H7 (cell line): ENCODE measurements at places on chromosomes 11 and 22. TPM values are rescaled to one million over a fixed set of nuclear protein-coding genes. Genes with fewer than 3 reads are reported as not detected.

DNA sequence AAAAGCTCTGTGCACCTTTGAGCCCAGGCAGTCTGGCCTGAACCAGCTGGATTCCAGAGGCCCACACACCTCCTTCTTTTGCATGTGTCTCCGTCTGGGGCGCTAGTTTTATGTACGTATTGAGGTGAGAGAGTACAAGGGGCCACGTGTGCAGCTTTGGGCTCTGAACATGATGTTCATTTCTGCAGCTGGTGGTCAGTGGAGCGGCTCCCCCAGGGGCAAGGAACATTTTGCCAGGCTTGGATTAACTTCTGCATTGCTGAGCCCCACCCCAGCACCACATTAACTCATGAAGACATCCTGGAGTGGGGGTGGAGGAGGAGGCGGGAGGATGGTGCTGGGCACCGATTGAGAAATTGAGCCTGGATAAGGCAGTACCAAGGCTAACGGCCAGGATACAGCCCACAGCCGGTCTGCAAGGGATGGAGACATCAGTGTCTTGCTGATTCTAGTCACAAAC, 13.8 kb downstream of the USP2 start:
- no peak for DNase-seq

DNA sequence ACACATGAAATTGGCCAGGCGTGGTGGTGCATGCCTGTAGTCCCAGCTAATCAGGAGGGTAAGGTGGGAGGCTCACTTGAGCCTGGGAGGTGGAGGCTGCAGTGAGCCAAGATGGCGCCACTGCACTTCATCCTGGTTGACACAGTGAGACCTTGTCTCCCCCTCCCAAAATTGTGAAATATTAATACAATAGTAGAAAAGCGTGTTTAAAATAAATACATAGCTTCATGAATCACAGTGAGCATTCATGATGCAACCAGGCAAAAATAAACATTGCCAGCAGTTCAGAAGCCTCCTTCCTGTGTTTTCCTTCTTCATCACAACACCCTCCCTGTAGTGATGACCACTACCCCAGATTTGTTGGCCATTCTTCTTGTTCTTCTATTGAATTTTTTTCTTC, 4.3 kb upstream of the TEAD1 start:
- DNase-seq, result no peak

DNA sequence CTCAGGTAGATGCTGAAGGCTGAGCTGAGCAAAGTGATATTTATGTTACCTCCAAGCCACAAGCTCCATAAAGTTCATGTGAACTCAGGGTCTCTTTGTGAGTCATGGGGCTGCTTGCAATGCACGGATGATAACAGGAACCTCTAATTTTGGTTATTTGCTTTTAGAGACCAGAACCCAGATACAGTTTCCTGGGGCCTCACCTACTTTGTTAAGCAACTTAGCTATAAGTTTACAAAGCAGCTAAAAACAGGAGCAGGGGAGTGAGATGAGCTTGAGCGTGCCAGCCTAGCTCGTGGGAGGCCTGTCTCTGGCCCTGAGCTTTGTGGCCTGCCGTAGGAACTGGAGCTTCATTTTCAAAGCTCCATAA, 29.2 kb downstream of the SREBF2 start:
- DNase-seq, result no peak

DNA sequence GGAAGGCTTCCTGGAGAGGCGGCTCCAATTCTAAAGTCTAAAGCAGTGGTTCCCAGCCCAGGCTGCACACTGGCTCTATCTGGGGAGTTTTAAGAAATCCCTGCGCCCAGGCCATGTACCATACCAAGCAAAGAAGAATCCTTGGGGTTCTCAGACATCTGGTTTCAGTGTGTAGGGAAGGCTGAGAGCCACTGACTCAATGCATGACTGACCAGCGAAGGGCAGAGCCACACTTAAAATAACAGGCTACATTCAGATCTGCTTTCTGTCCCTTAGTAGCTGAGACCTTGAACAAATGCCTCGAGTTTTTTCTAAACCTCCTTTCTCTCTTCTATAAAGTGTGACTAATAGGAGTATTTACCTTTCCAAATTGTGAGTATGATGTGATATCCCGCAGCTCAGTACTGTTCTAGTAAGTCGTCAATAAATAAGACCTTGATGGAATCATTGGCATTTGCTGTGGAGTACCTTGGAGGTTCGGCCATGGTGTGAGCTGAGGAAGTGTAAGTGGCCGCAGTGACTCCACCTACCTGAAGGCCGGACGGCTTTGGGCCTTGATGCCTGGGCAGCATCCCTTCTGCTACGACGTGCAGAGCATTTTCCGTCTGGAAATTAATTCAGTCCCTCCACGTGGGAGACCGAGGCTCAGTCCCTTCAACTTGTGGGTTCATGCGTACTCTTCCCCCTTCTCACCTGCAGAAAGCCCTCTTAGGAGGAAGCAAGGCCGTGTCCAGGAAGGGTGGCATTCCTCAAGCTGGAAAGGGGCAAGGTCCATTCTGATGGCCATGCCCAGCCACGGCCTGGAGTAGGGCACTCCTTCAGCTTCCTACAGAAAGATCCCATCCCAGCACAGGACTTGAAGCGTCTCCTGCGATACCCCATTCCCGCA, 25.1 kb downstream of the GLB1L2 start:
- no peak for DNase-seq

GRCh38 chr22:49590381-49590780, 237.3 kb downstream of the BRD1 start:
- peak; percentile 43 for DNase-seq

DNA sequence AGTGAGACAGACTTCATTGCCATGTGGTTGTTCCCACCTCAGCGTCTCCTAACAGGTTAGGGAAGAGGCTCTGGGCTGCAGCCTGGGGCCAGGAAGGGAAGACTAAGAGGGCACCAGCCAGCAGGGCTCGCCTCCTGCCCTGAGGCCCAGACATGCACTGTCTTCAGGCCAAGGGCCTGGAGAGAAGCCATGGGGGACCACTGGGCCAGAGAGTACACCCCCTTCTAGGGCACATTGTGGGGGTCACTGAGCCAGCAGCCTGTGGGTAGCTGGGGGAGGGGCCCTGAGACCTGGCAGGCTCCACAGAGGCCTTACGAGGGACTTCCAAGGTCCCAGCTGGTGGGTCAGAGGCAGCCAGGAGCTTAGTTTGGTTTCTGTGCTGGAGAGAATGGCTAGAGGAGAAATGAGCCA, 25.0 kb upstream of the MYRF start:
- DNase-seq, result no peak

FIBIN gene
- total RNA-seq, result 0.07 TPM in 2 replicates

GRCh38 chr22:47395481-47395880, 633.0 kb downstream of the TBC1D22A start:
- no peak for DNase-seq

INPPL1 gene
- total RNA-seq, result 98.6 and 109 TPM in 2 replicates

GRCh38 chr11:10692531-10693115, 932 bp downstream of the IRAG1 start:
- DNase-seq, result peak; percentile 49

DNA sequence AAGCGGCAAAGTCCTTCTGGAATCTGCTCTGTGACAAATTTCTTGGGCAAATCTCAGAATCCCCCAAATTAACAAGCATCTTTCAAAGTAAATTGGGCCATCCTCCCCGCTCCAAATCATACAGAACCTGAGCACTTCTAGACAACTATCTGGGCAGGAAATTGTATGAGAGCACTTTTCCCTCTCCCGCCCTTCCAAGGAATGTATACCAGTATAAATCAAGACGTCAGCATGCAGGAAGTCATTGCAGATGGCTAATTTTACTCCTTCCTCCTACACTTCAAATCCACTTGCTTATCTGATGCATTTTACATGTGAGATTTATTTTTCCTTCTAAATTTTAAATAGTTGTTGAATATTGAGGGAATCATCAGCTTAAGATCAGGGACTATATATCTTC, 52.1 kb downstream of the NTM start:
- DNase-seq, result no peak

GRCh38 chr11:73117071-73117470, 25.0 kb downstream of the FCHSD2 start:
- no peak for DNase-seq

DNA sequence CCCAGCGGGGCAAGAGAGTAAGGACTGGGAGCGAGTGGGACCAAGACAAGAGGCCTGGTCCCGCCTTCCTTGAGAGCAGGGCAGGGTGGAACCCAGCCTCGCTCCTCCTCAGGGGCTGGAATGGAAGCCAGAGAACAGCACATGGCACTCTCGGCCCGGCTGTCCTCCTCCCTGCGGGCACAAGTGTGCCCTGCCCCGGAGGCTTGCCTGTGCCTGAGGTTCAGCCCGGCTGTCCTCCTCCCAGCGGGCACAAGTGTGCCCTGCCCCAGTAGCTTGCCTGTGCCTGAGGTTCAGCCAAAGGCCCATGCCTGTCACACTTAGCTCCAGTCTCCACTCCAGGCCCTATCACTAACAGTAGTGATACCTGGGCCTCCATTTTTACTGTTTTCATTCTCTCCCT, 24.2 kb downstream of the SULT4A1 start:
- DNase-seq, result no peak

DNA sequence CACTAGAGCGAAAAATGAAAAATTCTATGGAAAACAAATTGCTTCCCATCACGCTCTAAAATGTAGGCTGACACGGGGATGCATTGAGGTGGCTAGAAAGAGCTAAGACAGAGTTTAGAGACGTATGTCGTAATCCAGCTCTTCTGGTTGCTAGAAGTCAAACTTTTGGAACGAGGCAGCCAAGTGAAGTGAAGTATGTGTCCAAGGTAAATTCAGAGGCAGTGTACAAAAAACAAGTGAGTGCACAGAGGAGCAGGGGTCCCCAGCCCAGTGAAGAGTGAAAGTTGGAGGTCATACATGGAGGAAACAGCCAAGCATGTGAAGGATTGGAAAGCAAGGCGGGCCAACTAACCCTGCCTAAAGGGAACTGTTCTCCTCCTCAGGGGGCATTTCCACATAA, 528.5 kb downstream of the NTM start:
- no peak for DNase-seq

APOA4 gene
- total RNA-seq, result not detected in 2 replicates

DNA sequence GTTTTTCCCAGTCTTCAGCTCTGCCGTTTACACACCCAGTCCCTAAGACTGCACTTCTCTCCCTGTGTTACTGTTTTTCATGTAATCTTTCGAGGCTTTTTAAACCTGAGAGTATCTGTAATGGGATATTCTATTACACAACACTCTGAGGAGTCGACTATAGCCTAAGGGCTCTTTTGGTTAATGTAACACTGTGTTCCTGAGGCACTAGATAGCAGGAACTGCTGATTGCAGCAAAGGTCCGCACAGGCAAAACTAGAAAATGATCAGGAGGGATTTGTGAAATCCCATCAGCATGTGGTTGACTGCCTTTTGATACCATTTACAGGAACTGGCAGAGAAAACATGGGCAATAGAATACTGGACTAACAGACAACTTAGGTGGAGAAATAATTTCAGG, 512.3 kb upstream of the RAG2 start:
- DNase-seq, result no peak

MPST gene
- total RNA-seq, result 188 and 201 TPM in 2 replicates

DNA sequence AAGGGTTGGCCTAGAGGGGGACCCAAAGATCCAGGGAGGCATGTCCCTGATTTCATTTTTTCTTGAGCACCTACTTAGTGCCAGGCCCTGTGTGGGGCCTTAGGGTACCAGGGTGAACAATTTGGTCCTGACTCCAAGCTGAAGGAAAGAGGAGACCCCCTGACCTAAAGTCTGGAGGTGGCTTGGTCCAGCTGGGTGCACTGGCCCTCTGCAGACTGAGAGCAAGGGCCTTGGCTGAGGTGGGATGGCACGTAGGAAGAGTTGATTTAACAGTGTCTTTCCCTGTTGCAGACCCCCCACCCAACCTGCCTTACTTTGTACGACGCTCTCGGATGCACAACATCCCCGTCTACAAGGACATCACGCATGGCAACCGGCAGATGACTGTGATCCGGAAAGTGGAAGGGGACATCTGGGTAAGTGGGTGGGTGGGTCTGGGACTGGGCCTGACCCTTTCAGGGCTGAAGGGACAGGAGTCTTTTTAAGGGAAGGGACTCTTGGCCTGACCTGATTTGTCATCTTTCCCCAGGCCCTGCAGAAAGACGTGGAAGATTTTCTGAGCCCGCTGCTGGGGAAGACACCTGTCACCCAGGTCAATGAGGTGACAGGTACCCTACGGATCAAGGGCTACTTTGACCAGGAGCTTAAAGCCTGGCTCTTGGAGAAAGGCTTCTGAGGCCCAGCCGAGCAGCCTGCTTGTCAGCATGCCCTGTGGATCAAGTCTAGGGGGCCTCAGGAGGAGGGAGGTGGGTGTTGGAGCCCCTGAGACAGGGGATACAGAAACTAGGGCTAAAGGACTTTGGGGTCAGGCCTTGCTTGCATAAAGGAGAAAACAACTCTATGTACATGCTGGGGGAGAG, 3.3 kb downstream of the MRPL49 start:
- no peak for DNase-seq

DNA sequence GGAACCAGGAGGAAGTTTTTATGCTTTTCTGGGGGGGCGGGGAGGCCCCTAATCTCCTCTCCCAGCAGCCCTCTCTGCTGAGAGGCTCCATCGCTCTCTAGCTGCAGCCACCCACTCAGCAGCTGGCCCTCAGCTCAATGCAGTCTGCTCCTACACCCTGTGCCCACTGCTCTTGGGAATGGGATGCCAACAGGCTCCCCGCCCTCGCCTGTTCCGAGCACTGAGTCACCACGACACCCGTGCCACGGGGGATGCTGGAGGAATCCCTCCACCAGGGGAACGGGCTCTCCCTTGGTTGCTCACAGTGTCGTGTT, 23.5 kb upstream of the SUSD2 start:
- no peak for DNase-seq

DNA sequence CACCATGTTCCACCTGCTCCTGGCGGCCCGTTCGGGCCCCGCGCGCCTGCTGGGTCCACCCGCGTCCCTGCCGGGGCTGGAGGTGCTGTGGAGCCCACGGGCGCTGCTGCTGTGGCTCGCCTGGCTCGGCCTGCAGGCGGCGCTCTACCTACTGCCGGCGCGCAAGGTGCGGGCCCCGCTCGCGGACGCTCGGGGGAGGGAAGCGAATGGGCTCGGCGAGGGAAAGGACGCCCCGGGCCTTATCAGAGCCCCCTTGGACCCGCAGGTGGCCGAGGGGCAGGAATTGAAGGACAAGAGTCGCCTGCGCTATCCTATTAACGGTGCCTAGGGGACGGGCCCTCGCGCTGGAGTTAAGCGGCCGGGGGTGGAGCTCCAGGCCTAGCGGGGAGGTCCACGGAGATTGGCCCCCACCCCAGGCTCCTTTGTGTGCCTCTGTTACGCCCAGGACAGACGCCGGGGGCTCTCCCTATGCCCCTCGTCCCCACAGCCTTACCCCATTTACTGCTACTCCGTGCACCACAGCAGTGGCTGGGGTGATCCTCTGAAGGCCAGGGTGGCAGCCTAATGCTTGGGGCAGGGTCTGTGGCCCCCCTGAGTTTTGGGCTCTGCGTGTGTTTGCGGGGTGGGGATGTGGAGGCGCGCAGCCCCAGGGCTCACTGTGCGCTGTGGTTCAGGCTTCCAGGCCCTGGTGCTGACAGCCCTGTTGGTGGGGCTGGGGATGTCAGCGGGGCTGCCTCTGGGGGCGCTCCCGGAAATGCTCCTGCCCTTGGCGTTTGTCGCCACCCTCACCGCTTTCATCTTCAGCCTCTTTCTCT, 1.1 kb downstream of the TM7SF2 start:
- peak; percentile 93 for DNase-seq

GRCh38 chr11:71987521-71987920, 11.2 kb upstream of the IL18BP start:
- no peak for DNase-seq
